ENCODE measurements at places on chromosomes 2 and 18. TPM values are rescaled to one million over a fixed set of nuclear protein-coding genes. Genes with fewer than 3 reads are reported as not detected.

GRCh38 chr2:158743879-158744278 is 51.2 kb upstream of the DAPL1 start:
- H3K4me3 ChIP-seq = no peak overlapping the region
- no peak for DNase-seq
- no peak overlapping the region for H3K27ac ChIP-seq
- H3K27me3 ChIP-seq = peaks cover 25% of the 10 kb centered on the region

Gene C1QL2
- total RNA-seq = 0.14 TPM

Gene GPR155
- total RNA-seq = 0.74 TPM

Gene MYO5B
- total RNA-seq = 44.1 TPM

Gene KIAA2012
- total RNA-seq = not detected
